Stimulated activated CD8-positive, alpha-beta memory T cell treated with anti-CD3 and anti-CD28 coated beads, Interleukin-15, amount 100 ng/mL, for 4 hours (primary cell): ENCODE measurements at places on chromosomes 4 and X.

- DNase-seq: no peak
Observed at GRCh38 chrX:153669174-153669890, 4.3 kb downstream of the PNCK start.

- no peak for DNase-seq
Observed at GRCh38 chrX:40273356-40274050, 175.7 kb upstream of the BCOR start.

GRCh38 chr4:114782415-114783214 lies 184.0 kb downstream of the UGT8 start:
- DNase-seq: no peak

GRCh38 chrX:79036157-79036880 lies 91.1 kb downstream of the P2RY10 start:
- DNase-seq: no peak

- DNase-seq: no peak
Observed at GRCh38 chrX:54695816-54696487, 102.1 kb downstream of the ITIH6 start.

DNA sequence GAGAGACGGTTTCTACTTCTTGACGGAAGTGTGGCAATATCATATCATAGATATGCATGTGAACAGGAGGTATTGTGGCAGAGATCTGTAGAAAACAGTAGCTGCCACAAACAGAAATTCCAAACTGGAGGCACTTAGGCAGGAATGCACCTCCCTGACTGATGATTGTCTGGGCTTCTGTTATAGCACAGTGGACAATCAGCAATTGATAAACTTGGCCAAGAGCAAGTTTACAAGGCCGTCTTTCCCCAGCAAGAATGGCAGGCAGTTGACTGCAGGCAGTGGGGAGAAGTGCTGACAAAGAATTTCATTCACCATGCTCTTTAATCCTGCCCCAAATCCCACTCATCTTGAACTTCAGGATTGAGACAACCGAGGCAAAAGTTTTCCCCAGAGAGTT lies 114.4 kb upstream of the STOX2 start:
- DNase-seq: no peak

GRCh38 chrX:2817036-2817435 lies 11.7 kb upstream of the GYG2 start:
- DNase-seq: no peak

DNA sequence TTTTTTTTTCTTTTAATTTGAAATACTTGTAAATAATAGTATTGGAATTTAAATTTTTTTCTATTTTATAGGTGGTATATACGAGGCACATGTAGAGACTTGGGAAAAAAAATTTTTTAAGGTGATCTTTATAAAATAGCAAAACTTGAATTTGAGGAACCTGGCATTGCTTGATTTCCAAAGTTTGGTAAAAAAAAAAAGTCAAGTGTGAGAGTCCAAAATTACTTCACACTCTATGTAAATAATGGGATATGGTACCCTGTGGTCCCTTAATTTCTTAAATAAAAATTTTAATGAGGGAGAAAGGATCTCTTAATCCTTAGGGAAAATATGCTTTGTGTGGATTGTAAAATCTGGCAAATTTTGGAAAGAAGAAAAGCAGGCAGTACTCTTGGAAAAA lies 19.0 kb downstream of the SPRY1 start:
- no peak for DNase-seq

DNA sequence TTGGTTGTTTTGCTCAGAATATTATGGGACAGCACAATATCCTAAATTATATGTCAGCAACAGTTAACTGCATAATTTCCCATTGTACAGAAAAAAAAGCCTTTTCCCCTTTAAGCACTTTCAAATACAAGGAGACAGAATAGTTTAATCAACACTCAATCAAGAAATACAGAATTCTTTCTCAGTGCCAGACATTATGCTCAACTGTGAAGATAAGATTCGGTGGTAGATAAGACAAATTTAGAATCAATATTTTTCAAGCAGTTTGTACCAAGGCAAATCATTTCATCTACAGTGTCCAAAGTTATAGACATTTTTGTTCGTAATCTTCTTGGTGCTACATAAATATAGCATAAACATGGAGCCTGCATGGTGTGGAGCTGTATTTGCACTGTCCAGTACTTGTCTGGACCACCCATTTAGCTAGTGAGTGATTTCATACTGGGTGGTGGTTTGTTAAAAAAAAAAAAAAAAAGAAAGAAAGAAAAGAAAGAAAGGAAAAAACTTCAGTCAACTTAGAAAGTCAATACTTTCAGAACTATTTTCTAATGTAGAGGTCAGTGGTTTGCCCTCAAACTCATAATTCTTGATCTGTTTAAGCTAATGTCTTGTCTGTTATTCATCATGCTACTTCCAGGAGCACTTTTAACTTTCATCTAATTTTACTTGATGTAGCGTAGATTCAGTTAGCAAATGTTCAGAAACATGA lies 522.9 kb downstream of the FAT4 start:
- DNase-seq: no peak

GRCh38 chr4:39626261-39626660 lies 12.4 kb downstream of the SMIM14 start:
- no peak for DNase-seq

GRCh38 chrX:150334981-150335380 lies 28.1 kb upstream of the MAMLD1 start:
- no peak for DNase-seq

DNA sequence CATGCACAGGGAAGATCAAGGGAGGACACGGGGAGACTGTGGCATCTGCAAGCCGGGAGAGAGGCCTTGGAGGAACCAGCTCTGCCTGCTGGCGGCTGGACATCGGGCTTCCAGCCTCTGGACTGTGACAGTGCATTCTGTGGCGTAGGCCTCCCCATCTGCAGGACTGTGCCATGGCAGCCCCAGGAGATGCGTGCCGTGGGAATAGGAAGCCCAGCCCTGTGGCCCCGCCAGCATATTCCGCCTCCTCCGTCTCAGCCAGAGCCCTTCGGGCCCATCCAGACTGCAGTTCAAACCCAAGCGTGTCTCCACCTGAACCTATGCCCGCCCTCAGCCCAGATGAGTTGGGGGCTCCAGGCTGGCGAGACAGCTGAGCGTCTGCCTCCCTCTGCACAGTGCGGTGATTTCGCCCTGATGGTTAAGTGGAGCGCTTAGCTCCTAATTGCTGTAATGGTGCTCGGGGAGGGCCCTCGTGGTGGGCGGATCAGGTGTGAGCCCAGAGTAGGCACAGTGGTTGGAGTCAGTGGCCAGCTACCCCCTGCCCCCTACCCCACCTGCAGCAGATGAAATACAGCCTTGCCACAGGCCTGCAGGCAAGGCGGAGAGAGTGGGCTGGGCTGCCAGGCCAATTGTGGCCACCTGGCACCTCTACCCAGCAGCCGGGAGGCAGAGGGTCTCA lies 133.9 kb downstream of the HMX1 start:
- DNase-seq: no peak

- no peak for DNase-seq
Observed at GRCh38 chrX:23937100-23937499, 29.3 kb downstream of the CXorf58 start.

- no peak for DNase-seq
Observed at GRCh38 chrX:134669378-134670098, 11.3 kb upstream of the PLAC1 start.

DNA sequence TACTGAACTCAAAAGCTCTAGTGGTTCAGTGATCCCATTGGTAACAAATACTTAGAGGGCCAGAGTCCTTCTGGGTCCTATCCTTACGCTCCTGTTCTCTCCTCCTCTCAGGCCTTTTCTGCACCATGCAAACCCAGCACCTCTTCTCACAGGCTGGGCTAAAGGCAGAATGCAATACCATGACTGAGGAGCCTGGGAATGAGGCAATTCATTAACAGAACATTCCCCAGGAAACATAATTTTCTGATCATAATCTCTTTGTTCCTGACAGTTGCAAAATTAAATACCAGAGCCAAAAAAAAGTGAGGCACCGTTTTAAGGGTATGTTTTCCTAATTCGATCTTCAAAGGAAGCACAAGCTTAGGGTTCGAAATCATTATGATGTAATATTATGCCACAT lies 9.0 kb downstream of the SORBS2 start:
- no peak for DNase-seq

DNA sequence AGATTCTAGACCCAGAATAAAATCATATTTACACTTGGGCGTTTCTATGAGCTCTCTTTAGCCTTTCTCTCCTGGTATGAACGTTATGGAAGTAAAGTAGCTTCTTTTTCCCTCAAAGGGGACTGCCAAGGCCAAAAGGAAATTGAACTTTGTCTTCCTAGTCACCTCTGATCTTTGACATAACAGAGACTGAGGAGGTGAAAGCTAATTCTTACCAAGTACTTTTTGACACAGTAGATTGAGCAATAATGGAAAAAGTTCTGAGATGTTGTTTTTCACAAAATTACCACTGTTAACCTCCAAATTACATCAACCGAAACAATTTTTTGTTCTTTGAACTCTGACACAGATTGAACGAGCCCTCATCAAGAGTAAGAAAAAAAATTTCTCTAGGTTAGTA lies 318.4 kb downstream of the TEX13A start:
- no peak for DNase-seq

DNA sequence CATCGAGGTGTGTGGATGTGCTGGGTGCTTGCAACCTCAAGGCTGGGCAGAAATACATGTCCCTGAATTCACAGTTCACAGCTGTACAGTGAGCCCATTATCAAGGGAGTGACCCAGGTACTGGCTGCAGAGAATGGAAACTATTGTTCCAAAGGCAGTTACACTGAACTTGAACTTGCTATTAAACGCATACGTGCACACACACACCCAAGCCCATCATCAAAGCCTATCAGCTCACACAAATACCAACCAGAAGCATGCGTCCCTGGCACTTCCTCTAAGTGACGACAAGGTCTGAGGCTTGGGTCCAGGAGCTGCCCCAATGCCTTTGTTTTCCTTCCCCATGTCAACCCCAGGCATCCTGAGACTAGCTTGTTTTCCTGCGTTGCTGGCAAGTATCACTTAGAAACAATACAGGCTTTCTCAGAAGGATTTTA lies 88.6 kb downstream of the IRF2 start:
- DNase-seq: no peak

DNA sequence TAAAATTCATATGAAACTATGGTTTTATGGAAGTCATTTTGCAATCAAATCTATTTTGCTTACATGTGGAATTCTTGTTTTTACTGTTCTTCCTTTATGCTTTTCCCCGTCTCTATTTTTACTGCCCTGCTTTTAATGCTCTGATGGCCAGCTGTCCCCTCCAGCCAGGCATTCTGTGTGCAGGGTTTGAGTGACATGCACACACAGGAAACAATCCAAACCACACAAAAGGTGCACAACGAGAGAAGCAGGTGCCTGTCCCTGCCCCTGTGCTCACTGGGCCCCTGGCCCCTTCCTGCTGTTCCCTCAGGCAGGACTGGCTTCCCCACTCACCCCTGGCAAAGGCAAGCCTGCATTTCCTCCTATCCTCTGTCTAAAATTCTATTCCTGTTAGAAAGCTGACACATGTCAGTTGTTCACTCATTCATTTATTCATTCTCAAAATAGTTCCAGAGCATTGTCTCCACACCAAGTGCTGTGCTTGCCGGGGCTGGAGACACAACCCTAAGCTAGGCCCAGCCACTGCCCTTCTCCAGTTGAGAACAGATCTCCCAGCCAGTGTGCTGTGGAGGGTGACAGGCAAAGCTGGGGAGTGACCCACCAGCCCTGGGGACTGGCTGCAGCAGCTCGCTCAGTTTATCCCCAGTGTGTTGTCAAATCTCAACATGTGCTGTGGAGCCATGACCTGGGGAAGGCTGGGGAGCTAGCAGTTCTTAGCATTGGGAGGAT lies 346.3 kb downstream of the FBXW7 start:
- DNase-seq: no peak

- no peak for DNase-seq
Observed at GRCh38 chrX:89034679-89035078, 287.7 kb downstream of the CPXCR1 start.

DNA sequence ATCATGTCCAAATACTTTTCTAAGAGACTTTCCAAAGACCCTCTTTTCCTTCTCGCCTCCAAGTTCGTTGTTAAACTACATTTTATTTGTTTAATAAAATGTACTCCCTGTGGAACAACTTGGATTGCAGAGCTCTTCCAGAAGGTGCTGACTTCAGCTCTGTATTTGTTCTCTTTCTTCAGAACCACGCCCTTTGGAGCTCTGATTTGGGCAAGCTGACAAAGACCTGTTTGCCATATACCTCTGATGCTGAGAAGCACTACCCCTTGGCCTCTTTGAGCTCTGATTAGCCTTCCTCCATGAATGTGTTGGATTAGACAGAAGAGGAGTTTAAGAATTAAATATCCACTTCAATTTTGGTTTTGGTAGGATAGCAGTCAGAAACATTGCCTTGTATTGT lies 815.1 kb upstream of the POU3F4 start:
- no peak for DNase-seq

- DNase-seq: no peak
Observed at GRCh38 chrX:121570072-121570841, 522.8 kb downstream of the GLUD2 start.

DNA sequence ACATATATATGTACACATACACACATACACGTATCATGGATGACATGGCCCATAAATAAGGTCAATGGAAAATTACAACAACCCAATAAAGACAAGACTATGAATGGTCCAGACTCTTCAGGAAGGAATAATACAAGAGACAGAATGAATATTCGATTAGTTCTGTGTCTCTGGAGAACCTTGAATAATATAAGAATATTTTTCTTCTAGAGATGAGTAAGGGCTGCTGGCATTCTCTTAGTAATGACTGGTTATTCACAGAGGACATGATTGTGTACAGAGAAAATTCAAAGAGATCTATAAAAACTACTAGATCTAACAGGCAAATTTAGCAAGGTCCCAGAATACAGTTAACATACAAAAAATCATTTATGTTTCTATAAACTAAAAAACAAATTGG lies 23.3 kb downstream of the SPIN4 start:
- no peak for DNase-seq

DNA sequence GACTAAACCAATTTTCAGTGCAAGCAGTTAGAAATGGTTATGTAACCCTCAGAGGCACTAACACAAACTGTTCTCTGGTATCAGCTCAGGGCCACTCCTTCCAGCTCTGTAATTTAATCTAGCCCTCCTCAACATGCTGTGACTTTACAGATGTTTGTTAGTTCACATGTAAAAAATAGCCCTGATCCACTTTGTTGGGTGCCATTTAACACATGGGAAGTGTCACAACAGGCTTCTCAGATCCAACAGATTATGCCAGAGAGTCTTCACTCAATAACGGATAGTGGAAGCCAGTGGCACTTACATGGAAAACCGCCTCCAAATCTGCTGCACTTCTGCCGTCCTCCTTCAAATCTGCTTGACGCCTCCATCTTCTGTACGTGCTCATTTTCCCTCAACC lies 51.6 kb downstream of the ATP8A1 start:
- DNase-seq: no peak

DNA sequence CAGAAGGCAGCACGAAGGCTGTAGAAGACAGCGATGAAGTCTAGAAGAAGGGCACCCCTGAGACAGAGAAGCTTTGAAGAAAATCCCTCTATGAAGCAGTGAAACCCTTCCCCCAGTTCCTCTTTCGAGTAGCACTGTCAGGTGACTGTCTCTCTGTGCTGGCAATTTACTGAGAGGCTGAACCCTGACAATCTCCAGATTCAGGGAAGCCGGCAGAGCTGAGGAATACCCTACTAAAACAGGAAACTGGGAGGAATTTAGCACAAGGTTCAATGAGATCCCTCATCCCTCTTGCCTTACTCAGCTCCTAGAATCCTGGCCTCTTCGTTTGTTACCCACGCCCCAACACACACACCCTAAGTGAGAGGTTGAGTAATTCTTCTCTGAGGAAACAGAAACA lies 239.7 kb upstream of the NOCT start:
- DNase-seq: no peak
